ENCODE measurements at places on chromosomes 6 and 20.

- no peak for DNase-seq
Observed at GRCh38 chr6:1420382-1420781, 31.0 kb downstream of the FOXF2 start.

DNA sequence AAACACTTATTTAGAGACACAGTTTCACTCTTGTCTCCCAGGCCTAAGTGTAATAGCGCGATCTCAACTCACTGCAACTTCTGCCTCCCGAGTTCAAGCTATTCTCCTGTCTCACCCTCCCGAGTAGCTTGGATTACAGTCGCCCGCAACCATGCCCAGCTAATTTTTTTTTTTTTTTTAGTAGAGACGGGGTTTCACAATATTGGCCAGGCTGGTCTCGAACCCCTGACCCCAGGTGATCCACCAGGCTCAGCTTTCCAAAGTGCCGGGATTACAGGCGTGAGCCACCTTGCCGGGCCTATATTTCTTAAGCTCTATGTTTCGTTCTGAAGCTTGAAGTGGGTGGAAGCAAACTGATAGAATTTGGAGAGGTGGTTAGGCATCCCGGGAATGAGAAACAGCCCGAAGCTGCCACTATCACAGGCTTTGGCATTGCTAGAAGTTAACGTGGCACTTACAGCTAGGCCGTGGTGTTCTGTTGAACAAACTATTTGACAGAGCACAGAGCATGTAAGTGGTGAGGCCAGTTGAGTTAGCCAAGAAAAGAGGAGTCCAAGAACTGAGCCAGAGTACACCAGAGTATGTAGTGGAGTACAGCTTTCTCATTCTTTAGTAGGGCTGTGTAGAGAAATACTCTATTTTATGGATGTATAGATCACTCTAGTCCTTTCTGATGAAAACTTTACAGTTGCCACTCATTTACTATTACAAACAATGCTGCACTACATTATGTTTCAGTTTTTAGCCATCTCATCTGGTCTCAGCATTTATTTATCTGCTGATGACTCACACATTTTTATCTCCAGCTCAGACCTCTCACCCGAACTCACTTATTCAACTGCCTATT lies 62.0 kb upstream of the HFE start:
- no peak for DNase-seq

- no peak for DNase-seq
Observed at GRCh38 chr20:44609006-44609515, 26.7 kb downstream of the PKIG start.

DNA sequence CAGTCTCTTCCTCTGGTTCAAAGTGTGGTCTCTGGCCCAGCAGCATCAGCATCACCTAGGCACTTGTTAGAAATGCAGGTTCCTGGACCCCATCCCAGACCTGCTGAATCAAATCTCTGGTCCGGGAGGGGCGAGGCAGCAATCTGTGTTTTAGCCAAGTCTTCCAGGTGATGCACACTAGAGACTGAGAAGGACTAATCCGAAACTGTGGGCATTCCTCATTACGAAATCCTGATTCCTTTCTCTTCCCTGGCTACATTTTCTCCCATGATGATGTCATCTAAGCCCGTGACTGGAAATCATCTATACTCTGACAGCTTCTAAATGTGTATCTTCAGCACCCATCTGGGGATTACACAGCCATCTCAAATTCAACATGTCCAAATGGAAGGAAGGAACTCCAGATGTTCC lies 39.7 kb upstream of the PRND start:
- DNase-seq = no peak

DNA sequence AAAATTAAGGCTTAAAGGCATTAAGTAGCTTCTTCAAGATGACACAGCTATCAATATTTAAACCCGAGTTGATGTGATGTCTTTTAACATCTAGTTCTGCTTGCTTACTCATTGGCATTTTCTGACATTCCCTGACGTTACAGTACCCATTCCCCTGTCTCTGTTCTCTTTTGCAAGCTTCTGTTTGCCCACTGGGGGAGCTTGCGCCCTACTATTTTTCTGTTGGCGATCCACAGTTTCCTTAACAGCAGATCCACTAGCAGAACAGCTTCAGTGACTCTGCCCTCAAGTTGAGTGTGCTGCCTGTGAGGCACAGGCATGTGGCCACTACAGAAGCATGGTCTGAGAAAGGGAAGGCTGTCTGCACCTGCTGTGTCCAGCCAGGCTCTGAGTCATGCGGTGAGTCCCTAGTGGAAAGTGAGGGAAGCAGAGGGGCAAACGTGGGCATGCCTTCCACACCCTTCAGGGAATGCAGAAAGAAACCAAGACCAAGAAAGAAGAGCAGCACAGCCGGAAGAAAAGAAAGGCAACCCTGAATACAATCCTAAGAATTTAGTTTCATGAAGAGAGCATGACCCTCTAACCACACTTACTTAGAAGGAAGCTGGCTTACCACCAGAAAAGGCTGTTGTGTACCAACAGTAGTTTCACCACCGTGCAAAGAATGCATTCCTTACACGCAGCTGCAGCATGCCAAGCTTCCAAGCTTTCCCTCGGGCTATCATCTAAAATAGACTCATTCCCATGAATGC lies 97.7 kb upstream of the VGLL2 start:
- DNase-seq = no peak

- no peak for DNase-seq
Observed at GRCh38 chr6:30686009-30686907, at the start of gene PPP1R18. Gene PPP1R18, minus strand, starts transcription at chr6:30686645. Its CDS starts 627 bp downstream, at chr6:30686018.

Measured in vagina (tissue), 2 donors.